ENCODE measurements at places on chromosomes 1 and 21.

DNA sequence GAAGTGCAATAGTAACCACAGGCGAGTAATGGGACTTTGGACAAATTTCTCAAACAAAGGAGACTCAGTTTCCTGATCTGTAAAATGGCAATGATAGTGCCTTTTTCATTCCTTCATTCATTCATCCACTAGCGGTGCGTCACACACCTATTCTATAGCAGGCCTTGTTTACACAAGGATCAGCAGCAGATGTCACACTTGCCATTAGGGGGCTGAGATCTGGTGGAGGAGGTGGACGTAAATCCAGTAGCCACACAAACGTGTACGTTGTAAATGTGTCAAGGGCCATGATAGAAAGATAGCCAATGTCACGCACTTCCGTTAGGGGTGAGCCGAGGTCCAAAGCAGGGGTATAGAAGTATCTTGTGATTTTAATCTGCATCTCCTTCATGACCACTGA is 34.2 kb downstream of the SERINC2 start:
- no peak for DNase-seq

GRCh38 chr1:15243275-15244043 is 3.6 kb upstream of the FHAD1 start:
- DNase-seq = no peak

GRCh38 chr1:154352581-154353459 is 27.5 kb downstream of the ATP8B2 start:
- no peak for DNase-seq

DNA sequence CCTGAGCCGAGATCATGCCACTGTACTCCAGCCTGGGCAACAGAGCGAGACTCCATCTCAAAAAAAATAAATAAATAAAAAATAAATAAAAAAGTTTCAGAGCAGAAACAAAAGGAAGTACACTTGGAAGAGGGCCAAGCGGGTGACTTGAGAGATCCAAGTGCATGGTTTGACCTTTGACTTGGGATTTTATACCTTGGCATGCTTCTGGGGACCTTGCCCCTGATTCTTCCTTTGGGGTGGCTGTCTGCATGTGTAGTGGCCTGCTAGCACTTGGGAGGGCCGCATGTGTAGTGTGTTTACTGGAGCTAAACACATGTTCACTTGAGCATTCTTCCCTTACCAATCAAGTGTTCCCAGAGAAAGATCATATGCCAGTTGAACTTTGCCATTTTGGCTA is 114.0 kb downstream of the DTL start:
- no peak for DNase-seq

- no peak for DNase-seq
These were observed 4.2 kb downstream of the SFPQ start for GRCh38 chr1:35188578-35189392.

- no peak for DNase-seq
These were observed 18.6 kb upstream of the PRDM15 start for GRCh38 chr21:41897700-41898099.

DNA sequence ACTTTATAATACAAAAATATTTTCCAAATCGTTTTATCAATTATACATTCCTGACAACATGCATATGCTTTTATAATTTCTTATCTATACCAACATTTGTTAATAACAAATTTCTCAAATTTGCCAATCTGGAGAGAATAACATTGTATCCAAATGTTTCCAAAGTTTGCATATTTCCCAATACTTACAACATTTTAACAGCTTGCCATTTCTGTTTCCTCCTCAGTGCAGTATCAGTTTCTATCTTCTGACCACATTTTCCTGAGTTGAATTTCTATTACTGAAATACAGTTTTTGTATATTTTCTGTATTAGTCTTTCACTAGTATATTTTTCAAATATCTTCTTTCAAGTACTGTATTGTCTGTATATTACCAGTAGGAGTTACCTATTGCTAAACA is 1594.3 kb downstream of the PLA2G4A start:
- no peak for DNase-seq

DNA sequence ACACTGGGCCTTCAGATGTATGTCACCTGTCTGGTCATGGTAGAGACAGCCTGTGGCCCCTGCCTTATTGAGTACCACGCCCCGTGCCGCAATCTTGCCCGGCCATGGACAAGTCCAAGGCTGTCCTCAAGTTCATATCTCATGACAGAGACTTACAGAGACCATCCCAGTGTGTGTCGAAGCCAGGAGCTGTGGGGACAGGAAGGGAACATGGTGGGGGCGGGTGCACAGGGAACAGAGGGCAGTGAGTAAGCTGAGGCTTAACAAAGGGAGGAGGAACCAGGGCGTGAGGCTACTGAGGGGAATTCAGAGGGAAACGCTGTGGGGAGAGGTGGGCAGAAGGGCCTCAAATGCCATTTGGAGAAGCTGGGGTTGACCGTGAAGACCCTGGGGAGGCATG is 75.8 kb downstream of the ALPL start:
- no peak for DNase-seq

GRCh38 chr1:24946861-24947658 is 17.0 kb upstream of the RUNX3 start:
- DNase-seq = no peak

GRCh38 chr1:40095806-40096205 is 1.2 kb downstream of the PPT1 start:
- no peak for DNase-seq

- DNase-seq = no peak
These were observed 357.9 kb upstream of the USP24 start for GRCh38 chr1:55572878-55573734.

DNA sequence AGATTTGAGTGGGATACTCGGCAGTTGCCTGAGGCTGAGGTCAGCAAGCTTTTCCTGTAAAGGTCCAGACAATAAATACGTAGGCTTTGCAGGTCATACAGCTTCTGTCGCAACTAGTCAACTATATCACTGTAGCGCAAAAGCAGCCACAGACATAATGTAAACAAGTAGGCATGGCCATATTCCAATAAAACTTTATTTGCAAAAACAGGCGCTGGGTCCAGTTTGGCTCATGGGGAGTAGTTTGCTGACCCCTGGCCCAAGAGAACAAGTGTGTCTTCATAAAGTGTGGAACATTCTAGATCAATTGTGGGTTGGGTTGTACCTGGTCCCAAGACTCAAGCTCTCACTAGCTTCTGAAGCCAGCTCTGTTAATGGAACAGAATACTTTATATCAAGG is 78.8 kb downstream of the MIS18A start:
- DNase-seq = no peak

DNA sequence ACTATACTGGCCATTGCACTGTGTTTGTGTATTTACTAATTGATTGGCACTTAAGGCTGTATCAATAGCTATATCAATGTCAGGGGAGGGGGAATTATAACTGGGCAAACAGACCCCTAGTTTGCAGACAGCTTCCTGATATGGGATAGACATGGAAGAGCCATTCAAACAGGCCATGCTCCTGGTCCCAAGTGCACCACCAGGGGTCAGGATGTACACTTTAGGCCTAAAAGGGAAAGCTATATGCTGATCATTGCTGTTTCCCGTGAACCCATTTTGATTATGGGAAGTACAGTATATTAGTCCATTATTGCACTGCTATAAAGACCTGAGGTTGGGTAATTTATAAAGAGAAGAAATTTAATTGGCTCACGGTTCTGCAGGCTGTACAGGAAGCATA is 124.9 kb upstream of the BACE2 start:
- no peak for DNase-seq

- DNase-seq = no peak
These were observed 19.7 kb downstream of the SRSF4 start for GRCh38 chr1:29162025-29162424.

GRCh38 chr21:33481314-33481943 is 1.7 kb upstream of the TMEM50B start:
- DNase-seq = no peak

DNA sequence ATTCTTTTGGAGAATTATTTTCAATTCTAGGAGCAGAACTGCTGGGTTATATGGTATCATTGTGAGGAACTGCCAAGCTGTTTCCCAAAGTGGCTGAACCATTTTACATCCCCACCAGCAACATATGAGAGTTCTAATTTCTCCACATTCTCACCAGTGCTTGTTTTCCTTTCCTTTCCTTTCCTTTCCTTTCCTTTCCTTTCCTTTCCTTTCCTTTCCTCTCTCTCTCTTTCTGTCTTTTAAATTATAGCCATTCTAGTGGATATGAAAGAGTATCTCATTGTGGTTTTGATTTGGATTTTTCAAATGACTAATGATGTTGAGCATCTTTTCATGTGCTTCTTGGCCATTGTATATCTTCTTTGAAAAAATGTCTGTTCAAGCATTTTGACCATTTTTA is 45.3 kb downstream of the RUNX3 start:
- DNase-seq = no peak

DNA sequence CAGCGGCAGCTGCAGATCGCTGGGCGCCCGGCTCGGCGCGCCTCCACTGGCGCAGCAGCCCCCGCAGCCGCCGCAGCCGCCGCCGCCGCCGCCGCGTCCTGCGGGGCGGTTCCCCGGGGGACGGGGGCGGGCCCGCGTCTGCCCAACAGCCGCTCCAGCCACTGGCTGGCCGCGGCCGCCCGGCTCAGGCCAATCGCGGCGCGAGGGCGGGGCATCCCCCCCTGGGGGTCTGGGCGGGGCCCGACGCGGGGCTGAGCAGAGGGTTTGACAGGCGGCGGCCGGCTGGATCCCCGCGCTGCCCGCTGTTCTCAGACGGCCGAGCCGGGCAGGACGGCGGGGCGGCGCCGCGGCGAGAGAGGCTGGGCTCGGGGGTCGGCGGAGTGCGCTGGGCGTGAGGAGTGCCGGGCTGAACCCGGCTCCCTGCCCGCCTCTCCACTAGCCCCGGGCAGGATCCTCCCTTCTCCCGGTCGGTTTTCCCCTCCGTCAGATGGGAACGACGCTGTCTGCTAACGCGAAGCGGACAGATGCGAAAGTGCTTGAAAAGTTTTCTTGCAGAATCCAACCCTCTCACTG is at the start of gene GLIS1:
TSS of gene GLIS1 (minus strand) at position 56 of the 573 bp plus-strand sequence. CDS start 1,100 bp downstream, outside the sequence.
- peak; percentile 8 for DNase-seq

DNA sequence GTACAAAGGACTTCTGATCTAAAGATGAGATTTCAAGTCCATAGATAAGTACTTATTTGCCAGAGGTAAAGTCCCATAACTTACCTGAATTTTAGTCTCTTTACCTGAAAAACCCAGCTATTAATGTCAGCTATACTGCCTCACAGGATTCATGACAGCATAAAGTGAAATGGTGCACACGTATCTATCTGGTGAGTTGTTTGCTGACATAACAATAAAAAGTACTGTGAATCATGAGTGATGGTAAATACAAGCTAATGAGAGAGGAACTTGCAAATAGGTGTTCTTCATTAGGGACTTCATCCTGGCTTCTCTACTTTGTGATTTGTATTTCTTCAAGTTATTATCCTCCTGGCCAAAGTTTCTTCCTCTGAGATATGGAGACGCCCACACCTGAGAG is 225.1 kb upstream of the C8B start:
- DNase-seq = no peak

DNA sequence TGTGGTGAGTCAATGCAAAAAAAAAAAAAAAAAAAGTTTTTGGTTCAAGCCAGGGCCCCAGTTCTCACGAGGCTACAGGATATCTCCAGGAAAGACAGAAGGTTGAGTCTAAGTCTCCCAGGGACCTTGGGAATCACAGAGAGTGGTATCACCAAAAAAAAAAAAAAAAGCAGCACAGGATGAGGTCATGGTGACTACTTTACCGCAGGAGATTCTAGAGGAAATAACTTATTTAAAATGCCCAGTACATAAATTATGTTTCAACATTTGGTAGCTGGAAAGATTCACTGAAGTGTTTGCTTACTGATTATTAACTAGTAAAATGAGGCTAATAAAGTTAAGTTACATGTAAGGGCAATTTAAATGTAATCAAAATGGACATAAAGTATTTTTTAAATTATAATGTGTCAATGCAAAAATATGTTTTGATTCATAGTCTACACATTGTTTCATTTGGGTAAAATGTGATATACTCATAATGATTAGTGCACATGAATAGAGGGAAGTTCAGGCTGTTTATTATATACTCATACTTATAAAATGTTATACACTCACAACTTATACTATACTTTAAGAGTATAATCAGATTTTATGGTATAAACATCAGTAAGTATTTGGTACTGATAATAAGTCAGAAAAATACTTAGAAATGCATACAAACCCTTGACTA is 84.1 kb downstream of the PLPPR5 start:
- no peak for DNase-seq

GRCh38 chr1:166017395-166017794 is 149.4 kb downstream of the FAM78B start:
- no peak for DNase-seq

DNA sequence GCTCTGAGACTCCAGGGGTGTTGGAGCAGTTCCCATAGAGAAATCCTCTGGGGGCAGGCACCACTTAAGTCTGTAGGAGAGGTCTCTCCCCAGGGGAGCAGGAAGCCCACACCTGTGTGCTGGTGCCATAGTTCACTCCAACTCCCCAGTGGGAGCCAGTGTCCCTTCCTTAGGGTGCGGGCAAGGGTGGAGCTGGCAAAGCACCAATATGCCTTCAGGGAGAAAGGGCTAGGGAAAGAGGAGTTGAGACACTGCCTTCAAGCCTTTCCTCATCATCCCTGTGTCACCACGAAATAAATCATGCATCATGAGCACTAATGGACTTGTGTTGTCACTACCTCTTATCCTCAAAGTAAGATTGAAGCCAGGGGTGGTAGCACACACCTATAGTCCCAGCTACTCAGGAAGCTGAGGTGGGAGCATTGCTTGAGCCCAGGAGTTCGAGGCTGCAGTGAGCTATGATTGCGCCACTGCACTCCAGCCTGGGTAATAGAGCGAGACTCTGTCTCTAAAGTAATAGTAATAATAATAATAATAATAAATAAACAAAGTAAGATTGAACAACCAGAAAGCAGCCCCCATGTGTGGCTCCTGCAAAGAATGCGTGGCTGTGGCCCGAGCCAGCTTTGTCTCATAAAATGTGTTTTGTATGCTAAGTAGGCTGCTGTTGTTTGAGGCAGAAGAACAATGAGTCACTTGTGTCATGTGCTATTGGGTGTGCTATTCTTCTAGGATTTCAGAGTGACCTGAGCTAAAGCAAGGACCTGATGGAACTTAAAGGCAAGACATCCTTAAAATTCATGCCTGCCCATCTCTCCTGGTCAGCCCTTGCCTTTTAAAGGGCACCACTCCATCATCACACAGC is 6.7 kb upstream of the TIE1 start:
- DNase-seq = no peak

GRCh38 chr1:172144445-172145061 is 275.9 kb upstream of the C1orf105 start:
- DNase-seq = no peak

DNA sequence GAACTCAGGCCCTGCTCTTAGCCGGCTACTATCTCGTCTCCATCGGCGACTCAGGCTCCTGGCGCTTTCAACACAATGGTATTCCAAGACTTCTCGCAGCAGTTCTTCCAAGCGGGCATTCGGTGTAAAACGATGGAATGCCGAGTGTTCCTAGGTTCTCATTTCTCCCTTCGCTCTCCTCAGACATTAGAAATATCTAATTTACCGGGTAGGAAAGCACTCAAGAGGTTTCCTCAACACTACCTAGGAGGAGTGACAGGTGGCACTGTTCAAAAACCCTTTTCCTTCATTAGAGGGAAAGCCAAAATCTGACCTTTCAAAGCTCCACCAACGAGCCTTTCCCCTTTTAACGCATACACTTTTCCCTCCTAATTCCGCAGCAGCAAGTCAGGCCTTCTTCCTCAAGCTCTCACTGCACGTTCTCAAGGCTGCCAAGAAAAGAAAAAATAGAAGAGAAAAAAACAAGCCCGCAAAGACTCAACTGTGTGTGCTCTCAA is 601 bp downstream of the UBE2G2 start:
- DNase-seq = no peak

- no peak for DNase-seq
These were observed 4.4 kb downstream of the PCAT6 start for GRCh38 chr1:202815120-202815519.
